Stimulated activated CD4-positive, alpha-beta T cell treated with anti-CD3 and anti-CD28 coated beads, Interleukin-1b, Interleukin-23, amount 100 ng/mL, for 1 hour (primary cell): ENCODE measurements at places on chromosomes 3 and 15.

GRCh38 chr3:48966876-48967361 is 23.1 kb upstream of the P4HTM start:
- DNase-seq: no peak

DNA sequence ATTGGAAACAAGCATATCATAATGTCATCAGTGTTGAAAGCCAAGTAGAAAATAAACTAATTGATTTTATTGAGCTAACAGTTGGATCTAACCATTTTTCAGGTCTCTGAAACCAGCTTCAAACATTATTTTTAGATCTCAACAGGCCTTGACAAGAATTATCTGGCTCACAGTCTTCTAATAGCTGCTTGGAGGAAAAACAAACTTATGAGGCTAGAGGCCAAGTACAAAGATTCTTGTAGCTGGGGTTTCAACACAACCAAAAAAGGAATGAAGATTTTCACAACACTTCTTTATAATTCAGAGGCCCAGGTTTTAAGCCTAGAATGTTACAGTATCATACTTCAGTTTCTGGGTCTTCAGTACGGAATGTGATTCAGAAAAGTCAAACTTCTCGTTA is 3.7 kb downstream of the SETMAR start:
- DNase-seq: no peak

DNA sequence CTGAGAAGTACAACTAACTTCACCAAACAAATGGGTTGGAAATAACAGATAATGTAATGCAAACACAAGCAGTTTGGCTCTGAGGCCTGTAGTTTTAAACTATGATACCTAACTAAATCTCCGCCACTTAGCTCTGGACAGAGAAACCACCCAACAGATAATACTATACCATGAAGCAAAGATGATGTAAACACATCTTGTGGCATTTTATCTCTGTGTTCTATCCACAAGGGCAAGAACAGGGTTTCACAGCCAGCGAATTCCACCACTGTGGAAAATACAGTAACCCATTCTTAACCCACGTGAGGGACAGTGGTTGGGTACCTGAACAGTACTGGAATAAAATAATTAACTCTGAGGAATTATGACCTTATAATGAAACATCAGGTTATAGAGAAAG is 93.6 kb downstream of the P3H2 start:
- DNase-seq: no peak

DNA sequence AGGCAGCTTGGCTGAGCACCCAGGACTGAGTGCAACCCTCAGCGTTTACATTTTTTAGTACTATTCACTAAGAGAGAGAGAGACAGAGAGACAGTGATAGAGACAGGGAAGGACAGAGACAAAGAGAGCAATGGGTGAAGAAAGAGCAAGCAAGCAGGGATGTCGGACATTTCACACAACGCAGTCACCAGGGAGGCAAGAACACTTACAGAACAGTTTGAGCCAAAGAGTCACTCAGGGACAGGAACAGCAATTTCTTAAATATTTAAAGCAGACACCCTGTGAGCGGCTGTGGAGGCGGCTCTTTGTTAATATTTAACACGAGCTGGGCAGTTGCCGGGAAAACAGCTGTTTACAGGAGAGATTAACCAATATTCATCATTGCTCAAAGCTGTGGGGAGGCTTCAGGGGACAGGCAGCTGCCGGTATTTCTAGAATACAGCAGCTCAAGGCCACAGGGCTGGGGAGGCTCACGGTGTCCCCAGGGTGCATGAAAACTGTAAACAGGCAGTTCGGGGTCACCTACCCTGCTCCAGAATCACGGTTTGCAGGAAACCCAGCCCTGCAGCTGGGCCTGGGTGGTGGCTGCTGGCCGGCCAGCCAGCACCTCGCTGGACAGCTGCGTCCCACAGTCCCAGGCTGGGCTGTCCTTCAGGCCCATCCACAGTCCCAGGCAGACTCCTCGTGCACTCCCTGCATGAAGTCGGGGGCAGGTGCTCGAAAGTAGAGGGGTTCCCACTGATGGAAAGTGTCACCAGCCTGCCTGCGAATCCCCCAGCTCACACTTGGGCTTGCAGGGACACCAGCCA is 38.8 kb upstream of the PCSK6 start:
- DNase-seq: no peak

GRCh38 chr15:25596644-25597562 is 158.1 kb upstream of the UBE3A start:
- DNase-seq: no peak

GRCh38 chr3:71581457-71582035 is 2.0 kb downstream of the FOXP1 start:
- DNase-seq: no peak

- no peak for DNase-seq
Observed at GRCh38 chr3:160771811-160772459, 15.9 kb downstream of the PPM1L start.

DNA sequence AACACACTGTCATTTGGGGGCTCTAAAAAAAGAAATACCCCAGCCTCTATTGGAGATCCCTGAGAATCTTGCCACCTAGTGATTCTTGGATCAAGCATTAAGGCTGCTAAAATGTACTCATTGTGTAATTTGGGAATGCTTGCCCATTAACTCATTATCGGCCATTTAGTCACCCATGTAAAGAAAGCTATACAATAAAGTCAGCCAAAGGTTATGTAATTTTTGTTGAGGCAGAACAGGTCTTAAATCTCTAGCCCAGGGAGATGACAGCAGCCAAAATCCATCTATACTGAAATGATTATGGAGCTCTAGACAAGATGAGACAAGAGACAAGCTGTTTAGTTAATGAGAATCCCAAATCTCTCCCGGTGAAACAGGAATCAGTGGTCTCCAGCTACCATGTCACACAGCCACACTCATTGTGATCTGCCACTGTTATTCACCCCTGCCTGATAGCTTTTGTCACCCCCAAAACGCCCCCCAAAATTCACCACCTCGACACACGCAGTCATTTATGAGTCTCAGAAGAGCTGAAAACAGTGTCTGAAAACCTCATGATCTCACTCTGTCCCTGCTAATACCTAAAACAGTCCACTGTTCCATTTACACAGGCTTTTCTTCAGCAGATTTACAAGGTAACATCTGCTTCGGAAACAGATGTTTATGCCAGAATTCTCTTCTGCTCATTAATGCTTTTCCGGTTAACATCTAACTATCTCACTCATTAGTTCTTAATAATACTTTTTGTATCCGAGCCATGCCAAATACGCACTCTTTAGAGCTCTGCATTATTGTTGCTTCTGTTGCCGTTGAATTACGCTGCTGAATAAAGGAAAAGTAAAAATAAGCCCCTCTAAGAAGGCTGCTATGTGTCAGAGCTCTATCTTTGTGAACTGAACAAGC is 138.5 kb downstream of the RORA start:
- DNase-seq: no peak

GRCh38 chr3:48344867-48345507 is 11.5 kb upstream of the SPINK8 start:
- no peak for DNase-seq

GRCh38 chr3:66486202-66486601 is 14.6 kb downstream of the LRIG1 start:
- DNase-seq: no peak

DNA sequence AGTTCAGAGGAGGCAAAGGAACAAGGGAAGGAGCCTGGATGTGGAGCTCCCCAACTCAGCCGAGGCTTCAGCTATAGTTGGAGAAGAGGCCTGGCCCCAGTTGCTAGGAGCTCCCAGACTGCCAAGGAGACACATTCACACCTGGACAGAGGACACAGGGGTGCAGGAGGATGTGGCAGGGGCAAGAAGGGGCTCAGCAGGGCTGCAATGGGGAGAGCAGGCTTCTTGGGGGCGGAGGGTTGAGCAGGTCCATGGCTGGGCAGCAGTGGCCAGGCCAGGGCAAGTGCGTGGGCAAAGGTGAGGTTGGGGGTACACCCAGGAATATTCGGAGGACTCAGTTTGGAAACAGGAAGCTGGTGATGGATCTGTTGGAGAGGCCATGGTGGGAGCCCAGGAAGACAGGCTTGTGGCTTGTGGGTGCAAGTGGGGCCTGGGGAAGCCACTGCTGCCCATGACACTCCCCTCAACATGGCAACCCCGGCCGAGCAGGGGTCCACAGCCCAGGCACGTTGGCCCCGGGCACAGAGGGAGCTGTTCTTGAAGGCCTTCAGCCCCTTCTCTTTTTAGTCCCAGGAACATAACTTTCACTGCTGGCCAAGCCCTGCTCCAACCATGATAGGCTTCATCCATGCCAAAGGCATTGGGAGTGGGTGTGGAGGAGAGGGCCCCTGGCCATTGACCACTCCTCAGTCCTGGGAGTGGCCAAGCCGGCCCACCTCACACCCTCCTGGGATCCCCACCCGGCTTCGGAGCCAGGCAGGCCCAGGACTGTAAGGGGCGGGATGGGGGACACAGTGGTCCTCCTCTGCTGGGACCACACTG is 33.3 kb downstream of the TSPAN3 start:
- no peak for DNase-seq

- no peak for DNase-seq
Observed at GRCh38 chr3:180430896-180431295, 171.1 kb upstream of the TTC14 start.

DNA sequence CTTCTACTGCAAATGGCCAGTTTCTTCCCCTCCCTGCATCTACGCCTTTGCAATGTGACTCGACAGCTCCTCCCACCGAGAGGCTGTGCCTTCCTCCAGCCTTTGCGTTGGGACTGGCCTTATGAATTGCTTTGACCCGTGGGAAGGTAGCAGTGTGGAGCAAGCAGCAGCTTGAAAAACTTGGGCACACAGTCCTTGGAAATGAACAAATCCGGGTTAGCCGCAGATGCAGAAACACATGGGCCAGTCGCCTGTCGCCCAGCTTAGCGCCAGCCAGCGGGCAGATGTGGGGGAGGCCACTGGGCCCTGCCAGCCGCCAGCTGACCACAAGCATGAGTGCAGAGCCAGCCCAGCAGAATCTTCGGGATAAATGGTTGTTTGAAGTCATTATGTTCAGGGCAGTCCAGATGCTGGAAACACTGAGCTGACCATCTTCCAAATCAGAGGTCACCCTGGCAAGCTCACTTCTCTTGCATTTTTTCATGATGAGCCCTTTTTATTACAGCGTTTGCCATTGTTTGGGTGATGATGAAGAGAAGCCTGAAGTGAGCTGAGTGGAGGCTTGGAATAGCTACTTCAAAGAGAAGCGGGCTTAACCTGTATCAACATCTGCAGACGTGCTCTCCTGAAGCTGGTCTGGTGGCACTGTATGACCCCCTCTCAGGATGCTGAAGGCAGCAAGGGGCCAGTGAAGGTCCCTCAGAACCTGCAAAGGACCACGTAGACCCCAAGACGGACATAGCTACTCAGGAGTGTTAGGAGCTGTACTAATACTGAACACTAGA is 9.8 kb downstream of the SELENOS start:
- no peak for DNase-seq

DNA sequence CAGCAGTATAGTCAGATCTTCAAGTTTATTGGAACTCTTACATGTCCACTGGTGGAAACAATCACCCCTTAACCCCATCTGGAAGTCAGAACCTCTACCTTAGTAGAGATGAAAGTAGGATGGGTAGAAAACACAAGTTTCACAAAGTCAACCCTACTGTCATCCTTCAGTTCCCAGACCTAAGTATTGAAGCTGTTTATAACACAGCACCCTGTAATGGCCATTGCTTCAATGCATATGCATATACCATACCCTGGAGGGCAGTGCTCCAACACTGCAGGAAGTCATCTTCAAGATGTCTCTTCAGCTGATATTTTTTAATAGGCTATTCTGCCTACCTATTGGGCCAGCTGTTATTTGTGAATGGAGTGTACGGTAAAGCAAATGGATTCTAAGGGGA is 241.3 kb downstream of the UBE2E2 start:
- DNase-seq: no peak

DNA sequence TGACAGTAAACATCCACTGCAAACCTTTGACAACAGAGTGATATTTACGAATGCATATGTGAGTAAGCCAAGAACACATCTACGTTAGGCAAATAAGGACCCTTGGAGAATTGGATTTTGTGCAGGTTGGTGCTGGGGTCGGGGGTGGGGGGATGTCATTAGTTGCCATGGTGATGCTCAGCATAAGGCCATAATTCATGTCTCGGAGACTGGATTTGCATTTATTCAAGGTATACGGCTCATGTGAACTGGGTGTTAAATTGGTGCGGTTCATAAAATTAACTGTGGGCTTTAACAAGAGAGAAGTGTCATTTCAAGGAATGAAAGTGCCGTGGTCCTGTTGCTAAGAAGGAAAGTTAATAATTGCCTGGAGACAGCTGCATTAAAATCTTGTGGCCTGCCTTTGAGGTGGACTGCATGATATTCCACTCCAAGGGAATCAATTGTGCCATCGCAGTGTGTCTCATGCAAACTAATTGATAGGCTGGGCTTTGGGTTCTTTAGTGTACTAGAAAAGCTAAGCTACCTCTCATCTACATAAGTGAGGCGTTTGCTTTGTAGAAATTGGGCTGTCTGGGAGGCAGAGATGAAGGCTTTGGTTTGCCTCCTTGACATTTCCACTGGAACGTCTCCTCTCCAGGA is 228.9 kb upstream of the FEZF2 start:
- no peak for DNase-seq

DNA sequence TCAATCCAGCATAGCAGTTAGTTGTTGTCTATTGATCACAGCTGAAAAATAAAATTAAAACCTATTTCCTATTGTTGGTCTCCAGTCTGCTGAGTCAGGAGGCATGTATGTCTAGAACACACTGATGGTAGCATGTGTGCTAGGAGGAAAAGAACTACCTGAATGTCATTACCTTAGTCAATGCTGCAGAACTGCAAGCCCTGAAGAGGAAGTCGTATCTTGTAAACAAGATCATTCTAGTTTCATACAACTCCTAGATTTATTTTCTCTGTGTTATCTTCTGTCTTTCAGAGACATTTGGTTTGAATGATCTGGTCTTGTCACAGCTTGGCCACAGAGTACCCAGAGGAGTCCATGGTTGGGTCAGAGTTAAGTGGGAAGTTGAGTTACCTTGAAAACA is 110.0 kb upstream of the MRPL3 start:
- no peak for DNase-seq

- no peak for DNase-seq
Observed at GRCh38 chr3:186700267-186700666, 16.9 kb upstream of the KNG1 start.

GRCh38 chr15:95629503-95630168 is 700.9 kb upstream of the NR2F2 start:
- no peak for DNase-seq

DNA sequence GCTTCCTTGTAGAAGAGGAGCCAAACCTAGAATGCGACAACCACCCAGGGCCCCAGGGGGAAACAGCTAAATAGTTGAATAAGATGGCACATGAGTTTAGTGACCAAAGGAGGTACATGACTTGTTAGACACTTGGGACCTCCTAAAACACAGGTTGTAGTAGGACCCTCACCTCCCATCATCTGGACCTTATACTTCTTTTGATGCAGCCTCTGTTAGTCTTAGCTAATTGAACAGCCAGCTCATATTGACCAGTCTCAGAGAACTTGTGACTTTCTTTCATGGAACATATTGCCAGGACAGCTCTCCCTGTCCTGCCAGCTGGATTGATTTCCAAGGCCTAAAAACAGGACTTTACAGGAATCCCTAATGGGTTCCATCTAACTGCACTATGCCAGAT is 45.0 kb downstream of the SPSB4 start:
- no peak for DNase-seq

- DNase-seq: no peak
Observed at GRCh38 chr3:16171009-16171408, 3.5 kb upstream of the GALNT15 start.

GRCh38 chr3:47542471-47543173 is 29.1 kb upstream of the ELP6 start:
- no peak for DNase-seq
